ENCODE measurements at places on chromosomes 12 and 14. TPM values are rescaled to one million over a fixed set of nuclear protein-coding genes. Genes with fewer than 3 reads are reported as not detected.

DNA sequence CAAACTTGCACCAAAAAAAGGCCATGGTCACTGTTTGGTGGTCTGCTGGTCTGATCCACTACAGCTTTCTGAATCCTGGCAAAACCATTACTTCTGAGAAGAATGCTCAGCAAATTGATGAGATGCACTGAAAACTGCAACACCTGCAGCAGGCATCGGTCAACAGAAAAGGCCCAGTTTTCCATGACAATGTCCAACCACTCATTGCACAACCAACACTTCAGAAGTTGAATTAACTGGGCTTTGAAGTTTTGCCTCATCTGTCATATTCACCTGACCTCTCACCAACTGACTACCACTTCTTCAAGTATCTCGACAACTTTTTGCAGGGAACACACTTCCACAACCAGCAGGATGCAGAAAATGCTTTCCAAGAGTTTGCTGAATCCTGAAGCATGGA, 7.0 kb upstream of the DHRS2 start:
- no peak for DNase-seq

DNA sequence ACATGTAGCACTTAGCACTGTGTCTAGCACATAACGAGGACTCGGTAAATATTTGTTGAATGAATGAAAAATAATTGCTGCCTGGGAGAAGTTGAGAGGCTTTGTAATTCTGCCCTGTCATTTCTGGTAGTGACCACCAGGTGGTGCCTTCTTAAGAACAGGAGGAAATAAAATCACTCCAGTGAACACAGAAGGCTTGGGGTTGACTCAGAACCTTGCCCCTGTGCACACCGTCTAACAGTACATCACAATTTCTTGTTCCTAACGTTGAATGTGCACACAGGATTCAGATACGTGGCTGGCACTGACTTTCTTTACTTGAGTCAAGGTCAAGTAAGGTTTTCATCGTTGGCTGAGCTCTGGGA, 91.8 kb downstream of the RGS6 start:
- DNase-seq: no peak

GRCh38 chr12:90574676-90575075, 380.3 kb downstream of the CCER1 start:
- no peak for DNase-seq

DNA sequence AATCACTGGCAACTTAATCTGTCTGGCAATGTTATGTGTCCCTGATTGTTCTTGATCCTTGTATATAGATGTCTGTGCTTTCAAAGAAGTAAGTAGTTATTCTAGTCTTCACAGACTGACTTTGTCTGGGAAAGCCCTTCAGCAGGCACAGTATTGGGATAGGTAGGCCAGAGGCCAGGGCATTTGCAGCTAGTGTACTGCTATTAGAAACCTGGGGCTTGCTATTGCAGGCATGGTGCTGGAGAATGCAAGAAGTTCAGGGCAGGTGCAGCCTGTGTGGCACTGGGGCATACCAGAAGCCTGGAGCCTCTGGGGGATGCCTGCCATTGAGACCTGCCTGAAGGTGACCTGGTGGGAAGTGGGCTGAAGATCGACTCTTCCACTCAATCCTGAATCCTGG, 96.3 kb downstream of the TMTC3 start:
- no peak for DNase-seq

- peak; percentile 39 for DNase-seq
Measured at GRCh38 chr14:101891471-101891870, 72.9 kb upstream of the DYNC1H1 start.

- DNase-seq: no peak
Measured at GRCh38 chr12:46459111-46459510, 86.5 kb upstream of the SLC38A2 start.

GRCh38 chr14:88013750-88014349, 8.9 kb downstream of the GPR65 start:
- DNase-seq: peak; percentile 64

DNA sequence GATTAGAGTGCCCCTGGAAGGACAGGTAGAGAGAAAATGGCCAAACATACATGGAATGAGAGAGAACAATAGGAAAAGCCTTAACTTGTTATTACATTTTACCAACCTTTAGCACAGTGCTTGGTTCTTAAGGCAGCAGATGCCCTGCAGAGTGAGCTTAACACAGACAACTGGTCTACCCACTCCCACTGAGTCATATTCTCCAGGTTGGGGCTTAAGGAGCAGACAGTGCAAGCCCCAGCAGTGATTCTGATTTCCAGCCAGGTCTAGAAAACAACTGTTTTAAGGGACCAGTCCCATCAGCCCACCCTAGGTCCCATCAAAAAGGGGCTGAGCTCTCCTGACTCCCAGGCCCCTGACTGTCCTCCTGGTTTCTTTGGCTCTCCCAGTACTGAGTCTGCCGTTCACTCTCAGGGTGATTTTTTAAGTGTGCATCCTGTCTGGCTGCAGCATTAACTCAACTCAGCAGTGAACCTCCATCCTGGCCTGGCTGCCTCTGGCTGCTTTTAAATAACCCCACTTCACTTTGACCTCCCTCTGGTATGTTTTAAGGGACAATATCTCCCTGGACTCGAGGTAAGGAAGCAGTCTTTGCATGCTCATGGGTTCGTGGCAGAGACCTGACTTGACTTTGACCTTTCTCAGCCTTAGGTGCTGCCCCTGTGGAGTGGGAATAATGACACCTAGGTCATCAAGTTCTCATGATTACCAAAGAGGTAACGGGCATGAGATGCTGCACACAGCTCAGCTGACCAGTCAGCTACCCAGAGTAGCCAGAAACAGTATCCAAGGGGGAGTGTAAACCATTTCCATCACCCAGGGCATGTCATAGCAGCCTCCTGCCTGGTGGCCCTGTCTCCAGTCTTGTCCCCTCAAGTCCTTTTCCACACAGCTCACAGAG, 210.7 kb upstream of the PWP1 start:
- DNase-seq: no peak

GRCh38 chr12:89156862-89157262, 195.4 kb downstream of the DUSP6 start:
- DNase-seq: no peak

GRCh38 chr14:55238019-55238680, 33.1 kb upstream of the FBXO34 start:
- DNase-seq: no peak

DNA sequence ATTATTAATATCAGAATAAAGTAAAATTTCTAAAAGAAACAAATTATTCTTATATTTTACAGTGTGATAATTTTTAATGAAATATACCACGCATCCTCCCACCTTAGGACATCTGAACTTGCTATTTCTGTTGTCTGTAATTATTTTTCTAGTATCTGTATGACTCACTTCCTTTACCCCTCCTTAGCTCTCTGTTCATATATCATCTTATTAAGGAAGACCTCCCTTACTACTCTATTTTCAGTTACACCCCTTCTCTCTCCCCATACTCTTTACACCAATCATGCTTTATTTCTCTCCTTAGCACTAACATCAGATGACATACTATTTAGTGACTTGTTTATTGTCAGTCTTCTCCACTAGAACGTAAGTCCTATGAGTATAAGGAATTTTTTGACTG, 34.2 kb upstream of the C12orf50 start:
- no peak for DNase-seq

GRCh38 chr14:67345583-67345982, 14.0 kb downstream of the ATP6V1D start:
- DNase-seq: no peak

- no peak for DNase-seq
Measured at GRCh38 chr12:105253866-105254513, 18.0 kb upstream of the APPL2 start.

DNA sequence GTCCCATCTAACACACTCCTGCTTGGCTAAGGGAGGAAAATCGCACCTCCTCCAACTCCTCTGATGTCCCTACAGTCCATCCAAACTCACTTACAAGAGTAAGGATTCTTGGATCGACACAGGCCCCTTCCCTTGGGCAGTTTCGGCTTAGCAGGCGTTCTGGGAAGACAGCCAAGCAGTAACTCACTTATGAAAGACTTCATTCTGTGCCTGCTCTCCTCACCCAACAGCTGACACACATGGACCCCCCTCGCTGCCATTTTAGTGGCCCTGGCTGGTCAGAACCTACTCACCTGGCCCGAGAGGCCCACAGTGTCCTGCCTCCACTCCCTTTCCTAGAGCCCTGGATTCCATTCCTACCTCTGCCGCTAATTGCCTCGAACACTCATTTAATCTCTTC, 52.3 kb upstream of the BCL2L14 start:
- DNase-seq: no peak

- no peak for DNase-seq
Measured at GRCh38 chr14:94127330-94127729, 2.1 kb downstream of the IFI27L2 start.

- no peak for DNase-seq
Measured at GRCh38 chr12:54189198-54189539, 384 bp upstream of the SMUG1 start.

DNA sequence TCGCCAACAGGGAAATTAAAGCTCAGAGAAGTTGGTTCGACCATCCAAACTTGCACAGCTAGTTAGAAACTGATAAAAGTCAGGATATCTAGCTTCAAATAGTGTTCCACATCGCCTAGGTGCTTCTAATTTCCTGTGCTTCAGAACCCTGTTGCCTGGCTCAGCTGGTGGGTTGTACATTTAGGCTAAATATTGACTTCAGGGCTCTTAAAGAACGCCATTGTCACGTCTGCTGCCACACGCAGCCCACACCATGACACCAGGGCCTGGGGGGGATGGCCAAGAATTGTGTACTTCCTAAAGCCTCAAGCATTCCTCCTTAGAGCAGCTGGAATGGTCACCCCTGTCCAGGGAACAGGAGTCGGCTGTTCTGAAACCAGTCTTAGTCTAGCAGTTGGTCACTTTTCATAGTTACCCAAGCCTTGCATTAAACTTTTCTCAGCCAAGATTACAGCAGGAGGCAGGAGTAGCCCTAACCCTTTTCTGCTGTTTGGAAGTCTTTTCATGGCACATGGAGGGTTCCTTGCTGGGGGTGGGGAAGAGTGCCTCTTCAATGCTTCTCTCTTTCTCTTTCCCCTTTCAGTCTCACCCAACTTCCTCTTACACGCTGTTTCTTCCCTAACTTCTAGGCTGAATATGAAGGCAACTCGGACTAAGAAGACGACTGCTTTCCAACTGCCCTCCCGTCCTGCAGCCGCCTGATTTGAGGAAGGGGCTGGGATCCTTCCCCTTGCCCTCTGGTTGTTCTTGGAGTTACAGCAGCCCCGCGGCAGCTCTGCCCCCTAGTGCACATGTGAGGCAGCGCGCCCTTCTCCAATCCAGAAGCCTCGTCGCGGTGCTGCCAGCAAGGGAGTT, 17.1 kb downstream of the FOS start:
- DNase-seq: peak; percentile 90

GRCh38 chr14:91409928-91410718, 7.5 kb downstream of the CCDC88C start:
- no peak for DNase-seq

DNA sequence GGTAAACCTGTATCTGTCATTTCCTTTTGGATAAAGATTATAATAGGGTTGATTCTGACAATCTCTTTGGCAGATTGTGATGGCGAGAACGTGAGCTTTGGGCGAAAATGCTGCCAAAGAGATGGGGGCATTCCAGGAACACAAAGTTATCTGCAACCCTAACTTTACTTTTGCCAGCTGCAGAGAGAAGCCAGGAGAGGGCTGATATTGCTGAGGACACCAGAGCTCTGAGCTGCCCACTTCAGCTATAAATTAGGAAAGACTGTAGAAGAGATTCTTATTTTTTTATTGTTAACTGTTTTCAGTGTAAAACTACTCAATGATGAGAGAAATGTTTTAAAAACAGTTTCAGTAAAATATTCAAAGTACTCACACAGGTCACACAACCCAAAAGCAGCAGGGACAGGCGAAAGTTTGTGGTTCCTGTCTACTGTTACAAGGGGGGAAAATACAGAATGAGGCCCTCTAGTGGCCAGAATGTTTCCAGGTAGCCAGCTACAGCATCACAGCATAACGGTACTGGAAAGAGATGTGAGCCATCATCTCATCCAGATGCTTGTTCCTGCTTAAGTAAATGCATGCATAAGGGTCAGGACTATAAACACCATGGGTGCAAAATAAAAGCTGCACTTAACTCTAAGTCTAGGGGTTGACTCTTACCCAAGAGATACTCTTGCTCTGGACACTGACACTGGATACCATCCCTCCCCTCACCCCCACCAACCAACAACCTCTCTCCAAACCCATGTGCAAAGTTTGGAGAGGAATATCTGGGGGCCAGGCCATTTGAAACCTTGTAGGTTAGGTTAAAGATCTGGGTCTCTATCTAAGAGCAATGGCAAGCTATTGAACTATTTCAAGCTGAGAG, 498.4 kb downstream of the RMST start:
- DNase-seq: no peak

- no peak for DNase-seq
Measured at GRCh38 chr12:67430708-67431335, 161.7 kb downstream of the CAND1 start.

GRCh38 chr14:83664389-83664788, 1865.6 kb upstream of the FLRT2 start:
- no peak for DNase-seq

DNA sequence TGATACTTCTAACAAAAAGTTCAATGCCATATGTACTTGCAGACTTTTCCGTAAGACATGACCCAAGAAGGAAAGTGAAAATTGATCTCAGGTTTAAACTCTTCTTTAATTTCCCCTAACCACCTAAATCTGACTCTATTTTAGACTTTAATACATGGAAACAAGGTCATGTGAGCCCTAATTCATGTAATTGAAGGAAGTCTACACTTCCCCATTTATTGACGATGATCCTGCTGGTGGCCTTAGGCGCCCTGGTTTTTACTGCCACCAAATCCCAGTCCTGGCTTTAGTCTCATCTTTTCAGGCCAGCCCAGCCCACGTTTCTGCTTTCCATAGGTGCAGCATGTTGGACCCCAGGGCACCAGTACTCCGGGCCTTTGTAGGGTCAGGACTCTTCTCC, 157.9 kb downstream of the PELI2 start:
- DNase-seq: no peak

DNA sequence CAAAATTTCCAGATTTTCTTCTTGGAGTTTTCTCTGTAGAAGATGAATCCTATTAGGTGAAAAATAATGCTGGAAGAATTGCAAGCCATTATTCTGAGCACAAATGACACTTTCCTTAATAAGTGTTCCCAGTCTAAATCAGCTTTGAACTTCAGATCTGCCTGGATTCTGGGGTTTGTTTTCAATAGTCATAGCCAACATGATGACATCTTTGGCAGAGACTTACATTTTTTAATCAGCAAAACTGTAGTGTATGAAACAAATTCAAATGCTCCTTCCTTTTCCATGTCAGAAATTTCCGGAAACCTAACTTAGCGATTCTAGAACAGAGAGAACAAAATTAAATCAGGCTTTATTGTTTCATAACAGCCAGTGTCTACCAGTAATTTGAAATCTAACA, 88.5 kb downstream of the TSPAN8 start:
- no peak for DNase-seq

Gene KRT81
- total RNA-seq: not detected

Gene KRT86
- 1.1 TPM for total RNA-seq

Gene RASSF9
- 7.9 TPM for total RNA-seq

Gene RFLNA
- total RNA-seq: 1.0 TPM

Gene LMO3
- total RNA-seq: 170 TPM

Gene LRTM2
- total RNA-seq: not detected

Gene CCDC196
- total RNA-seq: not detected

Gene PAH
- not detected for total RNA-seq

Gene MSRB3
- total RNA-seq: 61.3 TPM

Data from upper lobe of right lung (tissue), 1 donor.